ENCODE measurements at places on chromosomes 5 and 9.

GRCh38 chr9:122394265-122395125 lies 23.7 kb downstream of the PTGS1 start:
- no peak for DNase-seq

- no peak for DNase-seq
Observed at GRCh38 chr5:144032375-144032774, 138.1 kb downstream of the YIPF5 start.

DNA sequence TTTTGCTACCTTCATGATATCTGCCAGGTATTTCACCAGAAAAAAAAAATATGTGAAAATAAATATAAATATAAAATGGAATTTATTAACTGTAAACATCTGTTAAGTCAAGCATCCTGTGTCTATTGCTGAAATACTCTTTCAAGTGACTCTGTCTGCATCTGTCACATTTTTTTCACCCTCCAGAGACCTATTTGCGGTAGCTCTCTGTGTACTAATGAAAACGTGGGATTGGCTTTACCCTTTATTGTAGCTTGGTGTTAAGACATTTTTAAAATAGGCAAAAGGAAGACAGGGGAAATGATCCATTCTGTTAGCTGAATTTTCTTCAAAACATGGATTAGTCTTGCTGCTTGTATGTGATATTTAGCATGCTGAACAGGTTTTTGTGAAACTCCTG lies 536.0 kb upstream of the WWC1 start:
- DNase-seq = no peak

GRCh38 chr5:41761663-41762062 lies 108.6 kb downstream of the OXCT1 start:
- DNase-seq = no peak

DNA sequence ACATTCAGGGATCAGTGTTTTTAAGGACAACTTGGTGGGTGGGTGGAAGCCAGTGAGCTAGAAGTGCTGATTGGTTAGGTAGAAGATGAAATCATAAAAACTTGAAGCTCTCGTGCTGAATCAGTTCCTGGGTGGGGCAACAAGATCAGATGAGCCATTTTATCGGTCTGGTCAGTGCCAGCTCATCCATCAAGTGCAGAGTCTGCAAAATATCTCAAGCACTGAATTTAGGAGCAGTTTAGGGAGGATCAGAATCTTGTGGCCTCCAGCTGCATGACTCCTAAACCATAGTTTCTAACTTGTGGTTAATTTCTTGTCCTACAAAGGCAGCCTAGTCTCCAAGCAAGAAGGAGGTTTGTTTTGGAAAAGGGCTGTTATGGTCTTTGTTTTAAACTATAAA lies 166.4 kb downstream of the FAM170A start:
- no peak for DNase-seq

- DNase-seq = no peak
Observed at GRCh38 chr9:97802276-97802675, 50.8 kb upstream of the FOXE1 start.

GRCh38 chr5:78542321-78542840 lies 106.2 kb downstream of the LHFPL2 start:
- DNase-seq = no peak

DNA sequence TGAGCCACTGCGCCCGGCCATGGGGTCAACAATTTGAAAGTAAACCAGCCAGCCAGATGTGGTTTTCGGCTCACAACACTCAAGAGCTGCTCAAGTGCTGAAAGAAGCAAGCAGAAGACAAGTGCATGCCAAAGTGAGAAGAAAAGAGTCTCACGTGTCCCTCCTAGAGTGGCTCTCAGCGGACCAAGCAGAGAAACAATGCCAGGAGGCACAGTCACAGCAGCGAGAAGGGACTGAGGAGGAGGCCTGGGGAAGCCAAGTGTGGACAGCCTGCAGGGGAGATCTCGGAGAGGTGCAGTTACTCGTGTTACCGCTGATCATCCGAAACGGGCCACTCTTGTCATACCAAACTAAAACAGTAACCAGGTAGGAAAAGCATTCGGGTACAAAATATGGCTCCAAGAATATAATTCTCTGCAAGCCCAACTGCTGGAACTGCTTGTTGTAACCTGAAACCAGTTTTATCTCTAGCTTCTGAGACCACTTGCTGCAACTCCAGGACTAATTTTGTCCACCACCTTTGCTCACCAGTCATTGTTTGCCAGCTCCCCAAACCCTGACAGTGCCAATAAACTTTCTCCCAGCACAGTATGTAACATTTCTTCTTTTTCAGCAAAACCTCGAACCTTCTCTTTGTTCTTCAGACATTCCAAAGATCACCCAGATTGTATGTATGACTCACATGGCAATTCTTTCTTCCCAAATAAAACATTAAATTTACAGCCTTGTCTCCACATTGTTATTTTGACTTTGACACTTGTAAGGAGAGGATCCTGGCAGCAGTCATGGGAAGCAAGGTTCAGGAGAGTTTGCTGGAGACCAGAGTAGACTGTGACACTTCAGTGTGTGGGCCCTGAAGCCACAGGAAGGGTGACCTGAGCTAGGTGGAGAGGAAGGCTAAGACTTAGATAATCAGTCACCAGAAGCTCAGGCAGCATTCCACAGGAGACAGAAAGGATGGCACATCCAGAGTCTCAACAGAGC lies 6.3 kb downstream of the SLC35D2 start:
- DNase-seq = no peak

GRCh38 chr9:124454296-124454695 lies 4.0 kb downstream of the ADGRD2 start:
- no peak for DNase-seq

- DNase-seq = no peak
Observed at GRCh38 chr5:77437194-77437593, 54.9 kb downstream of the WDR41 start.

DNA sequence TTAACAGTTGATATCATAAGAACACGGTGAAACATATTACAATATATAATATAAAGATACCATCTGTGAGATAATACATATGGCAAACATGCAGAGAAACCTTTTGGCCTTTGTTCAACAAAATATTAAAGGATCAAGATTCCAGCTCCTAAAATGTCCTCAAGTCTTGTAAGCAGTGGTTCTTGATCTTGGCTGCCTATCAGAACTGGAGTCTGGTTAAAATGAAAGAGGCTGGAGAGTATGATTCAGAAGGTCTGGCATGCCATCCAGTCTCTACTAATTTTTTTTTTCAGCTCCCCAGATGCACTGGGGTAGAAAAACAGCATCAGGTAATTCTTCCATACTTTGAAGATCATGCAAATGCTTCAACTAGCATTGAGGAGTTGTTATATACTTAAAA lies 83.2 kb downstream of the TNC start:
- no peak for DNase-seq

DNA sequence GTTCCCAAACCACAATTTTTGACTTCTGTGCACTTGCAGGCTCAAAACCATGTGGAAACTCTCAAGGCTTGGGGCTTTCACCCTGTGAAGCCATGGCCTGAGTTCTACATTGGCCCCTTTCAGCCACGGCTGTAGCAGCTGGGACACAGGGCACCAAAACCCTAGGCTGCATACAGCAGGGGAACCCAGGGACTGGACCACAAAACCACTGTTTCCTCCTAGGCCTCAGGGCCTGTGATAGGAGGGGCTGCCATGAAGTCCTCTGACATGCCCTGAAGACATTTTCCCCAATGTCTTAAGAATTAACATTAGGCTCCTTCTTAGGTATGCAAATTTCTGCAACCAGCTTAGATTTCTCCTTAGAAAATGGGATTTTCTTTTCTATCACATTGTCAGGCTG lies 312.1 kb upstream of the TUSC1 start:
- no peak for DNase-seq

- DNase-seq = no peak
Observed at GRCh38 chr5:156186760-156187159, 140.2 kb upstream of the SGCD start.

- DNase-seq = no peak
Observed at GRCh38 chr9:112112941-112113681, 62.0 kb downstream of the SUSD1 start.

DNA sequence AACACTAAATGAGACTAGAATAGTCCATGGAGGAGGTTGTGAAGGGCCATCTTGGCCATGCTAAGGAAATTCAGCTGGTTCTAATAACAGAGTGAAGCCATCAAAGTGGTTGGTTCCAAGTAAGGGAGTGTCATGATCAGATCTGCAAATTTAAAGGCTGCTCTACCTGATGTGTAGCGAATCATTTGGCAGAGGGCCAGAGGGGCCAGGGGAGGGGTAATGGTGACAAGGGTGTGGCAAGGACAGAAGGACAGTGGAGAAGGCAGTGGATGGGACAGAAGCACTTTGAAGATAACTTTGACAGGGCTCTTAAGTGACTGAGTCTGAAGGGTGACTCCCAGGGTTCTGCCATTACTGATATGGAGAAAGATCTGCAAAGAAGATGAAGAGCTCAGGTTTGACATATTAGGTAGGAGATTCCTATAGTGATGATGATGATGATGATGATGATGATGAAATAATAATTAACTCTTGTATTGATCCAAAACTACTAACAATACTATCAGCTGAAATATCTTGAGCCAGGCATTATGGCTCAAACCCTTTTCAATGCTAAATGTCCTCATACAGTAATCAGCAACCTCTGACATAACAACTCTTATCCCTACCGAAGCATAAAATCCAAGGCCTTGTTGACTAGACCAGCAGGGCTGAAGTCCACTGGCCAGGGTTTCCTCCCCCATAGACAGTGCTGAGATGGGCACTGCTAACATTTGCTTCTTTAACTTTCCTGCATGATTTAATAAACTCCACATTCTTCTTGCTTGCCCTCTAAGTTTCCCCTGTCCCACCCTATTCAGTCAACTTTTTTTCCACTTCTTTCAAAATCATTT lies 20.0 kb downstream of the KIAA1191 start:
- DNase-seq = no peak

GRCh38 chr5:174404848-174405247 lies 319.5 kb upstream of the MSX2 start:
- DNase-seq = no peak

GRCh38 chr5:42811591-42812446 lies at the start of gene SELENOP:
Gene SELENOP (minus strand): TSS chr5:42811892. CDS start chr5:42808353, 3,539 bp downstream.
- peak; percentile 17 for DNase-seq

DNA sequence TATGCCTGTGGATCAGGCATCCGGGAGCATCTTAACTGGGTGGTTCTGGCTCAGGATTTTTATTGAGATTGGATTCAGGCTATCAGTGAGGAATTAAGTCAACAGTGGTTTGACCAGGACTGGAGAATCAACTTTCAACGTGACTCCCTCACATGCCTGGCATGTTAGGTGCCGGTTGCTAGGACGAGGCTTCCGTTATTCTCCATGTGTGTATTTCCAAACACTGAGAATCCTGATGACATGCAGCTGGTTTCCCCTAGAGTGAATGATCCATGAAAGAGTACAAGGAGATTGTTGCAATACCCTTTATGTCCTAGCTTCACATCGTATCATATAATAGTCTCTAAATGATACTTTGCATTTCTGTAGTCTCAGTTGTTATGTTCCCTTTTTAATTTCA lies 529.2 kb downstream of the ANXA1 start:
- no peak for DNase-seq

- no peak for DNase-seq
Observed at GRCh38 chr9:98572054-98572627, 136.6 kb downstream of the GABBR2 start.

GRCh38 chr9:5799314-5799713 lies 33.6 kb downstream of the ERMP1 start:
- no peak for DNase-seq

GRCh38 chr9:14098486-14099180 lies 215.3 kb downstream of the NFIB start:
- DNase-seq = no peak

DNA sequence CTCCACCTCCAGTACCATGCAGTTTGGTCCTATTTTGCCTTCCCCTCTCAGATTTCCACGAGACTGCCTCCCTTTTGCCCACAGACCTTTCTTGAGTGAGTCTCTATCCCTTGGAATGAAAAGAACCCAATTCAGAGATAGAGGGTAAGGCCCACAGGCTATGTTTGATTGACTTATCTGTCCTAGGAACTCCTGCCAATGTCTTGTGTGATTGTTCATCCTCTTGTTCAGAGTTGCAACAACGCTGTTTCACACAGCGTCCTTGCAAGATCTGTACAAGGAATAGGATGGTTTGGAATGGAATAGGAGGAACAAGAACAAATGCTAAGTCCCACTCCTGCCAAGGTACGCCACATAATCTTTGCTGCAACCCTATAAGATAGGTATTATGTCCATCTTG lies 142.2 kb upstream of the ABCA1 start:
- DNase-seq = no peak

GRCh38 chr5:75433814-75434506 lies 77.5 kb downstream of the CERT1 start:
- no peak for DNase-seq

DNA sequence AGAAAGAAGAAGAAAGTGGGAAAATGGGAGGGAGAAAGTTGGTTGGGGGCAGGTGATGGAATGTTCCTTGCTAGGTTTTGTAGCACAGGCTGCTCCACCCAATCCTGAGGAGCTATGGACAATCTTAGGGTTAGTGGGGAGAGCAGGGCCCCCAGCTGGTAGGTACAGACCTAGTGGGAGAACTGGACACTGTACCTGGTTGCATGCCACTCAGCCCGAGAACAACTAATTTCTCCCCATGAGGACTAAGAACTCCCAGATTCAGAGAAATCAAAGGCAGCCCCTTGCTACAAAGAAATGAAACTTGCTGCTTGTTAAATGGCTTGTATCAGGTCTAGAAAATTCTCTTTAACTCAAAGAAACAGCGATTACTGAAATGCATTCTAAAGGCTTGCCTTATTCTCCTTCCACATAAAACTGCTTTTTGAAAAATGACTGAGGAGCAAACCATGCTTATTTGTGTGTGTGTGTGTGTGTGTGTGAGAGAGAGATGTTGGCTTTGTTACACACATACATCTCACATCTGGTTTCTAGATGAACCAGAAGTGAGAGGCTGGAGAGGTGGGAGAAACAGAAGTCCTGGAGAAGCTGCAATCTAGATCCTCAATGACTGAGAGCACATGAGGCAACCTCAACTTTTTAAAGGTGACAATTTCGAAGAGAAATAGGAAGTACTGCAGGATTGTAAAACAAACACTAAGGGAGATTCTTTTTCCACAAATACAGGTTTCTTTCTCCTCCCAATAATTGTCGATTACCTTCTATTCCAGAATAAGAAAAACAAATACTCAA lies 28.9 kb downstream of the FYB1 start:
- DNase-seq = no peak
